Activated T-cell treated with anti-CD3 and anti-CD28 coated beads for 1 hour (primary cell): ENCODE measurements at places on chromosomes 1 and 21.

- no peak for DNase-seq
Observed at GRCh38 chr1:4057603-4058002, 157.5 kb upstream of the C1orf174 start.

GRCh38 chr1:112507921-112508277 lies 866 bp upstream of the WNT2B start:
- DNase-seq = no peak

GRCh38 chr1:50421768-50422674 lies 1.2 kb downstream of the DMRTA2 start:
- no peak for DNase-seq

DNA sequence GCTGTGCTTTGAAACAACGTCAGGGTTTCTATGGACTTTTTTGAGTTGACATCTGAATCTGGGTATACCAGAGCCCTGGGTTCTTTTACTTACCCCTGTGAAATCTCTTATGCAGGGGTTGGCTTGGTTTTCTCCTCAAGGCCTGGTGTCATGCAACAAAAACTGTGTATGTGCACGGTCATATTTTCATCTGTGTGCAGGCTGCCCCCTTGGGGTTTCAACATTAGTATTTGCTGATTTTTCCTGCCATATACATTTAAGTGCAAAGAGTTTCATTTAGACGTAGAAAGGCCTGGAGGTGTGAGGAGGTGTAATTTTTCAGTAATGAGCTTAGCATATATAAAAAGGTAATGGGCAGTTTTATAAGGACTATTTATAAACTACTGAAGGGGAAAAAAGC lies 22.0 kb upstream of the ZBTB18 start:
- no peak for DNase-seq

DNA sequence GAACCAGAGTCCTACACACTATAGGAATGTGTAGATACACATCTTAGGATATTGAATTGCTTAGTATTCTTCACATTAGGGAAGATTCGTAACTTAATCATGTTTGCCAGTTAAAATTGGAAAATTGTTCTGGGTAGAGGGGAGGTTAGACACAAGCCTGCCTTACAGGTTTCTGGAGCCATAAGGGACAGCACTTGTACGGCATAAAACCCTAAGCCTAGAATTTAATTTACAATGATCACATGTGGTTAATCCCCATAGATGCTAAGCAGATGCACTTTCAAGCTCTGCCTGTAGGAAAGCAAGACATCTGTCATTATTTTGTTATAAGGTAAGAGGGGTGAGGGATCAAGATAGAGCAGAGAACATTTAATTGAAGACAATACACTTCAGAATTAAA lies 820.7 kb downstream of the NCAM2 start:
- no peak for DNase-seq

- DNase-seq = no peak
Observed at GRCh38 chr1:243316366-243316989, 60.6 kb downstream of the SDCCAG8 start.

DNA sequence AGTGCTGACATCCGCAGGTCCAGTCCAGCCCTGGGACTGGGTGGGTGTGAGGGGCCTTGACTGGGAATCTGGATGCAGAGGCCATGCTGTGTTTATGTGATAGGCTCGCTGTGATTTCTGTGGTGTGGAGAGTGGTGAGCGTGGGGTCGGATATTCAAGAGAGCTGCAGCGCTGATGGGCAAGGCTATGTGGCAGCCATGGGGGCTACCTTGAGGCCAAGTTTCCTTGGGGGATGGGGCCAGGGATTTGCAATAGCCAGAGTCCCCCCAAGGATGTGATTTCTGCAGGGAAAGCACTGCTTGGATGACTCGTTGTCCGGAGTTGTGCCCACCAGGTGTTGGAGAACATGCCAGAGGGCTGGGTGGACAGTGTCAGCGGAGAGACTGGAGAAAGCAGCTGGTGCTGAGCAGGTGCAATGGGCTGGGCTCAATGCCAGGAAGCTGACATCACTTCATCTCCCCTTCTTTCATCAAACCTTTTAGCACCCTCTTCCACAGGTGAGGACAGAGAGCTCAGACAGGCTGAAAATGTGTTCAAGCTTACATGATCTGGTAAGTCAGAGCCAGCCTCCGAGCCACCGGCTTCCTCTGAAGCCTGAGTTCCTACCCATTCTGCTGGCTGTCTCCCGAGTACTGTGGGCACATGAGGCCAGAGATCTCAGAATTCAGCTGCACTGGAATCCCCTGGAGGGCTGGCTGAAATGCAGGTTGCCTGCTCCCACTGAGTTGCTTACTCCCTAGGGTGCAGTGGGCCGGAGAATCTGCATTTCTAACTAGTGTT lies 132.9 kb downstream of the RHOU start:
- no peak for DNase-seq

DNA sequence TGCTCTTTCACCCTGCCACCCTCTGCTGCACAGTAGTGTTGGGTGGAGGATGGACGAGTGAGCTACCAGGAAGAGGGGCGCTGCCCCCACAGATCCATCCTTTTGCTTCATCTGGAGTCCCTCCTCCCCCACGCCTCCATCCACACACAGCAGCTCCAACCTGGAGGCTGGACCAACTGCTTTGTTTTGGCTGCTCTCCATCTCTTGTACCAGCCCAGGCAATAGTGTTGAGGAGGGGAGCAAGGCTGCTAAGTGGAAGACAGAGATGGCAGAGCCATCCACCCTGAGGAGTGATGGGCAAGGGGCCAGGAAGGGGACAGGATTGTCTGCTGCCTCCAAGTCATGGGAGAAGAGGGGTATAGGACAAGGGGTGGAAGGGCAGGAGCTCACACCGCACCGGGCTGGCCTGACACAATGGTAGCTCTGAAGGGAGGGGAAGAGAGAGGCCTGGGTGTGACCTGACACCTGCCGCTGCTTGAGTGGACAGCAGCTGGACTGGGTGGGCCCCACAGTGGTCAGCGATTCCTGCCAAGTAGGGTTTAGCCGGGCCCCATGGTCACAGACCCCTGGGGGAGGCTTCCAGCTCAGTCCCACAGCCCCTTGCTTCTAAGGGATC lies 8.5 kb downstream of the CHRNB2 start:
- no peak for DNase-seq

DNA sequence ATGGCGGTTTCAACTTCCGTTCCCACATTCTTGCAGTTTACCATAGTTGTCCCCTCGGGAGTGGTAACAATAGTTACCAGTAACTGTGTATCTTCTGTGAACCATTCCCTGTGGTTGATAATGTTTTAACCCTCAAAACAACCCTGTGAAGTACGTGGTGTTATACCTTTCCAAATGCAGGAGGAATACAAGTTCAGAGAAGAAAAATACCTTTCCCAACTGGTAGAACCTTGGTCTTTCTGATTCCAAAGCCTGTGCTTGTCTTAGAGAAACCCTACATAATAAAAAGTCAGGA lies 789 bp downstream of the BTF3L4 start:
- no peak for DNase-seq

- no peak for DNase-seq
Observed at GRCh38 chr1:243435836-243436235, 180.0 kb downstream of the SDCCAG8 start.

DNA sequence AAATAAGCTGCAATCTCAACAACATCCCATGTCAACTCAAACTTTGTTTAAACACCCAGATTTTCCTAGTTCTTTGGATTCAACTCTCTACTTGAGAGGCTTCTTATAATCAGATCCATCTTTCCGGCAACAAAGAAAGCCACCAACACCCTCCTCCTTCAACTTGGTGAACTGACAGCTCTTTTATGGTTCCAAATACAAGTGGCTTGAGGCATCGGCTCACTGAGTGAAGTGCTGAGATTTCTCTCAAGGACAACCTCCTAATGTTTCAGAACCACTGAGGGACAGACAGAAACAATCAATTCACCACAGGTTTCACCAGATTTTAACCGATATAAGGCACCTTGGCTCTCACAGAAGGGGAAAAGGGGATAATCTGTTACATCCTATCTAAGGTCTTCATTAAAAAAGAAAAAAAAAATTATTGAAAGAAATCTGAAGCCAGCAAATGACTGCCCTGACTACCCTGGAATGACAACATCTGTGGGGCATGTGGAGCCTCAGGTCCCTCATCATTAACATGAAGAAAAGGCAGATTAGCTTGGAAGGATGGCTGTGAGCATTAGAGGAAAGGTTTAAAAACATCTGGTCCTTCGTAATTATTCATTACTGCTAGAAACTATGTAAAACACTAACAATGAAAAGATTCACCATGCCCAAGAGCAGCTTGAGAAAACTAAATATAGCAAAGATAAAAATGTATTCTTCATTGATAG lies 50.9 kb downstream of the PTPN14 start:
- no peak for DNase-seq

- DNase-seq = no peak
Observed at GRCh38 chr1:225766967-225767633, 10.5 kb upstream of the SRP9 start.

DNA sequence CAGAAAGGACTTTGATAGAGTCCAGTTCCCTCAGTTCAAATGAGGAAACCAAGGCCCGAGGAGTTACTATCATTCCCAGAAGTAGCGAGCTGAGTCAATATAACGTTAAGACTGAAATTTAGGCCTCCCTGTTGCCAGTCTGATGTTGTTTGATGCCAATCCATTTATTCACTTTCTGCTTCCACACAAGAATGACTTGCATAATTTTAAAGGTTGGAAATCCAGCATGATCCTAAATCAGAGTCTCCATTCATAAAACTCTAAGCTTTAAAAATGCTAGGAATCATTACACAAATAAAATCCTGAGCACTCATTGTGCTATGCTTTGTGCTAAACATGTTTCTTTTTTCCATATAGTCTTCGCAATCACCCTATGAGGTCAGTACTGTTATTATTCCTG lies 414.4 kb downstream of the PTBP2 start:
- no peak for DNase-seq

DNA sequence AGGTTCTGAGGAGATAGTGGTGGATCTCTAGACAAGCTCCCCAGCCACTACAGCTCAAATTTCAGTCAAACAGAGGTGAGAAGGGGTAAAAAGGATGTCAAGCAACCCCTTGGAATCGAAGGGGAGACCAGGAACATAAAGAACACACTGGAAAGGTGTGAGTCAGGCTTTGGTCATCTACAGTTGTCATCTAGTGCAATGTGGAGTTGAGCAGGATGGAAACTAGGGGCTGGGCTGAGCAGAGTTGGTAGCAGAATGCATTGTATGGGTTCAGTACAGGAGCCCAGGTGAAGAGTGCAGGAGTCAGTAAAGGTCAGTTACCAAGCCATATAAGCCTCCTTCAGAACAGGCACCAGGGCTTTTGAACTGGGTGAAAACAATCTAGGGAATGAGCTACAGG lies 52.7 kb upstream of the VAV3 start:
- no peak for DNase-seq
